ENCODE measurements at places on chromosomes 5 and 9. TPM values are rescaled to one million over a fixed set of nuclear protein-coding genes. Genes with fewer than 3 reads are reported as not detected.

DNA sequence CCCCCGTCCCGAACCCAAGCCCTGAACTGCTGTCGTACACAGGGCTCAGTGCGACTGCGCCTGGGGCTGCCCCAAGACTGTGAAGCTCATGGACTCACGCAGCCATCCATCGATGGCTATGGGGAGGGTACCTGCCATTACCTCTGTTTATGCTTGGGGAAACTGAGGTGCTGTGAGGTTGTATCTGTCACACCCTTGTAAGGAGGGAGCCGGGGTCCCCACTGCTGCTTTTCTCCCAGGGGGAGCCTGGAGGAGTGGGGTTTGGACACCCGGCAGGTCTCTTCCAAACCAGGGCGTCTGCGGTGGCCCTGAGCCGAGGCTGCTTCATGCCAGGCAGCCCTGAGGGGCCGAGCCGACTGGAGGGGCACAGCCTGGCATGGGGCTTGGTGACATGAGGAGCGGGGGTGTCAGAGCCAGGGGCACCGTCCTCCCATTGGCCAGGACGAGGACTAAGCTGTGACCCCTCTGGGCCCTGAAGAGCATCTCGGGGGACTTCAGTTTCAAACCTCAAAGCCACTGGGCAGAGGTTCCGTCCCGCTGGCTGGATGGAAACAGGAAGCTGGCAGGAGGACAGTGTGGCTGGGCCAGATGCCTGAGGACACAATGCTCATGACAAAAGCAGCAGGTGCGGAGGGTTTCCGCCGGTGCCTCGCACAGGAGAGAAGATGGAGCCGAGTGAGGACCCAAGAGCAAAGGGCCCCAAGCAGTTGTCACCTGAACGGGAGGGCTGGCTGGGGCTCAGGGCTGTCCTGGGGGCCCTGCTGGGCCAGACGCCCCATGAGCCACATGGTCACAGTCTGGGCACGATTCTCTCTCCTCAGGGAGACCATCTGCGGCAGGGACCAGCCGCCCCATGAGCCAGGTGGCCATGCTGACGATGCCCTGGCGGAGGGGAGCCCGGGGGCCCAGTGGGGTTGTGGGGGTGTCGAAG lies 54.4 kb upstream of the EXOC3 start:
- DNase-seq, result no peak

DNA sequence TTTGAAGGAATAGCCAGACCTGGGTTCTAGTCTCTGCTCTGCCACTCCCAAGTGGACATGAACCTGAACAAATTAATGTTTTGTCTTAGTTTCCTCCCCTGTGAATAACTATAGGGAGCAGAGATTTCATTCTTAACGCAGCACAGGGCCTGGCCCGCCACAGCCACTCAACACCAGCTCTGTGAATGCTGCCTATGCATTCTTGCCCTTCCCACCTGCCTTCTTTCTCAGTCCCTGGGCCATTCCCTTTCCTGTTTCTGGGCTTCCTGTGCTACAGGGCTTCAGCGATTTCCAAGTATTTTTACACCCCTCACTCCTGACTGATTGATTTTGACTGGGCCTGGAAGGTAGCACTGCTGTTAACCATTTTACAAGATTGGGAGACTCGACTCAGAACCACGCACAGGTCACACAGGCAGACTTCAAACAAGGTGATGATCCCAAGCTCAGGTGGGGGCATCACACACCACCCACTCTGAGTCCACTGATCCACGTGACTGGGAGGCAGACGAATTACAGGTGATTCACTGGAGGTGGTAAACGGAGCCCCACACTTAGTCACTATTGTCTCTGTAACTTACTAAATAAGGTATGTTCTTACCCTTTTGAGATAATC lies 21.4 kb downstream of the PTPN3 start:
- DNase-seq, result no peak

RBM18 gene
- total RNA-seq, result 40.7 TPM

DNA sequence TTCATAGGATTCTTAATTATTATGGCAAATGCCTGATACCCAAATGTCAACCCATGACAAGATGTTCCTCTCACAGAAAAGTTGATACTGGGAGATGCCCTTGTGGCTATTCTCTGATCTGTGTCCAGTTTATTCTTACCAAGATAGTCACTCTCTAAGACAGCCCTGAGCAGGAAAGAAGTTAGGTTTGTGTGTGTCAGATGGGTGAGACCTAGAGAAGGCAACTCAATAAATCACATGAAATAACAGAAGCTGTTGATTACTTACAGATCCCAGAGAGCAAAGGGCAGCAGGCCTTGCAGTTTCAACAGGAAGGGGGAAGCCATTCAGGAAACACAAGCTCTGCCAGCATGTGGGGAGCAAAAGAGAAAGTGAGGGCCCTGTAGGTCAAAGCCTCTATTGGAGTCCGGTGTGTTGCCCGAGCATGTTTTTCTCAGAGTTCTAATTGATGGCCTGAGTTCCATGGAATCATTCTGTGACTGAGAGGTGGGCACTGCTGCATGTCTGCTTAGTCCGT lies 1193.7 kb upstream of the CDH18 start:
- DNase-seq, result no peak

DNA sequence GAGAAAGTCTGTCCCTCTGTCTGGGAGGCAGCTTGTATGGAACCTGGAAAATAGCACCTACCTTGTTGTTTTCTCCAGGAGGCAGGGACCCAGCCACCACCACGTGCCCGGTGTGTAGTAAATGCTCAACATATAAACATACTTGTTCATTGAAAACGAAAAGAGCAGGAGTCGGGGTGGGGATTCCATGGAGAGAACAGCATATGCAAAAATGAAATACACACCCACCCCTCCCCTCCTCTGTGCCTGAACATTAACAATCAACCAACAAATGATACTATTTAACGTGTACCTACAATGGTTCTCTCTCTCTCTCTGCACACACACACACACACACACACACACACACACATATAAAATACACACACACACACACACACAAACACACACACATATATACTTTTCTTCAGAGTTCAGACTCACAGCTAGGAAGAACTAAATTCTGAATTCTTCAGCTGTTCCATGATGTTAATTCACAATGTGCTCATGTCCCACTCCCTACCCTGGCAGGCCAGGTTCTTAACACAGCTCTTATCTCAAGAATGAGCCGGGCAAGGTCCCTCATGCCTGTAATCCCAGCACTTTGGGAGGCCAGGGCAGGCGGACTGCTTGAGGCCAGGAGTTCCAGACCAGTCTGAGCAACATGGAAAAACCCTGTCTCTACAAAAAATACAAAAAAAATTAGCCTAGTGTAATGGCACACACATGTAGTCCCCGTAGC lies 16.3 kb upstream of the DENND1A start:
- no peak for DNase-seq

GRCh38 chr5:170693701-170694100 lies 89.8 kb upstream of the GABRP start:
- no peak for DNase-seq

GPSM1 gene
- total RNA-seq, result 69.0 TPM

DNA sequence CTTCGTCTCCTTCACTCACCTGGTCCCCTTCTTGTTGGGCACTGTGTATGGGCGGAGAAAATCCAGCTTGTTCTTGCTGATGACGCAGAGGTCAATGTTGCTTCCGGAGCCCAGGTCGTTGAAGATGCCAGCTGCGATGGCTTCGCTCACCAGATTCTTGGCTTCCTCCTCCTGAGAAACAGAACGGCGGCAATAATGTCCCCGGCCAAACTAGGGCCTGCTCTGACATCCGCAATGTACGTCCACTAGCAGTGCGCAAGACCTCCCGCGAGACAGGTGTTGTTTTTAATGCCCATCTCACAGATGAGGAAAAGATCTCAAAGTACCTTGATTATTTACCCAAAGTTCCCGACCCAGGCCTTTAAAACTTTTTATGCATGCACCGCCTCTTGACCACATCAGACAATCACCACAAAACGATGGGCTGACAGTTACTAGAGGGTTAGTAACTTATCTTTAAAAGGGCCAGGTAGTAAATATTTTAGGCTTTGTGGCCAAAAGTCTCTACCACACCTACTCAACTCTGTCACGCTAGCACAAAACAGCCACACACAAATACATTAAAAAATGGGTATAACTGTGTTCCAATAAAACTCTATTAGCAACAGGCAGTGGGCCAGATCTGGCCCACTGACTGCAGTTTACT lies 58.4 kb downstream of the PSMB7 start:
- DNase-seq, result no peak
